ENCODE measurements at places on chromosomes 13 and 19.
A peak's percentile ranks its signal among the peaks of the same experiment; 100 is the strongest.

GRCh38 chr19:13275016-13275722 is 125.0 kb downstream of the IER2 start:
- DNase-seq = no peak

DNA sequence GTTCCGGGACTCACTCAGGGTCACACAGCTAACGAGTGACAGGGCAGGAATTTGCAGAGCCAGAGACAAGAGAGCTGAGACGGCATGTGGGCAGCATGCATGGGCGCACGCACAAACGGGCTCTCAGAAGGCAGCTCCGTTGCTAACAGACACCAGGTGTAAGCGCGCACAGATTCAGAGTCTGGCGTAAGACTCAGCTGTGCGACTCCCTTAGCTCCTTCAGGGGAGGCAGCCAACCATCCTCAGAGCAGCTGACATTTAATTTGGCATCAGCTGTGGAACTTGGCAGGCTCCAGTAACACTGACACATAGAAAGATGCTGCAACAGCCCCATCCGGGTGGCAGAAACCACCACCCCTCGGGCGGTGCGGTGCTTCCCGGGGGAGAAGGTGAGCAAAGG is 7.5 kb upstream of the TM6SF2 start:
- DNase-seq = no peak

- DNase-seq = no peak
Observed at GRCh38 chr13:97844151-97844550, 109.3 kb upstream of the IPO5 start.

GRCh38 chr13:72463561-72463960 is 263.9 kb downstream of the MZT1 start:
- no peak for DNase-seq

DNA sequence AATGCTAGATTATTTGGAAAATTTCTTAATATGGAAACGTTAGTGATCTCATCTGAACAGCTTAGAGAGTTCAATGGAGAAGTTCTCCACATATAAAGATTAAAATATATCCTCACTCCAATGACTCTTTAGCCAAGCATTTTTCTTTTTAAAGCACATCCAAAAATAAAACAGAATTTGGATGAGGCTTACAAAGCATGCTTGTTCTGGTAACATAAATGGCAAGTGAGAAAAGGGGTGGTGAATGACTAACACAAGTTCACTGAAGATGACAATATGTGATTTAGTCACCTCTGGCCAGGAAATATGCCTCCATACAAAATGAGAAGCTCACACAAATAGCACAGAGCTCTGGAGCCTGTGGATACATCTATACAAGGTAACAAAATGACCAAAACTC is 253.0 kb downstream of the PCDH20 start:
- no peak for DNase-seq

GRCh38 chr19:18905058-18905456 is 9.1 kb upstream of the CERS1 start:
- no peak for DNase-seq

- DNase-seq = no peak
Observed at GRCh38 chr13:71879129-71879535, 12.1 kb upstream of the DACH1 start.

DNA sequence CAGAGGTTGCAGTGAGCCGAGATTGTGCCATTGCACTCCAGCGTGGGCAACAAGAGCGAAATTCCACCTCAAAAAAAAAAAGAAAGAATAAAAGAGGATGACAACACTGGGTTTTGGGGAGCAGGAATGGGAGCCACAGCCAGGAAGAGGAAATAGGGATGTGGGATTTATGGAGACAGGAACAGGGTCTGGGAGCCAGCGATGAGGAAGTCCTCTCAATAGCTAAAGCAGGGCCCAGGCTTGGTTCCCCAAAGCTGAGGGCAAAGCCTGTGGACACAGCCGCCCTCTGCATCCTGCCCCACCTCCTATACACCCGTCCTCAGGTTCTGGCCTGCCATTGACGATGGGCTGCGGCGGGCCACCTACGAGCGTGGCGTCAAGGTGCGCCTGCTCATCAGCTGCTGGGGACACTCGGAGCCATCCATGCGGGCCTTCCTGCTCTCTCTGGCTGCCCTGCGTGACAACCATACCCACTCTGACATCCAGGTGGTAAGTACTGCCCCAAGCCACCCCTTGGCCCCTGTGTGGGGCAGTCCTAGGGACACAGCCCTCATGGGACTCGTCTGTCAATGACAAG is 13.6 kb downstream of the HIPK4 start:
- no peak for DNase-seq

DNA sequence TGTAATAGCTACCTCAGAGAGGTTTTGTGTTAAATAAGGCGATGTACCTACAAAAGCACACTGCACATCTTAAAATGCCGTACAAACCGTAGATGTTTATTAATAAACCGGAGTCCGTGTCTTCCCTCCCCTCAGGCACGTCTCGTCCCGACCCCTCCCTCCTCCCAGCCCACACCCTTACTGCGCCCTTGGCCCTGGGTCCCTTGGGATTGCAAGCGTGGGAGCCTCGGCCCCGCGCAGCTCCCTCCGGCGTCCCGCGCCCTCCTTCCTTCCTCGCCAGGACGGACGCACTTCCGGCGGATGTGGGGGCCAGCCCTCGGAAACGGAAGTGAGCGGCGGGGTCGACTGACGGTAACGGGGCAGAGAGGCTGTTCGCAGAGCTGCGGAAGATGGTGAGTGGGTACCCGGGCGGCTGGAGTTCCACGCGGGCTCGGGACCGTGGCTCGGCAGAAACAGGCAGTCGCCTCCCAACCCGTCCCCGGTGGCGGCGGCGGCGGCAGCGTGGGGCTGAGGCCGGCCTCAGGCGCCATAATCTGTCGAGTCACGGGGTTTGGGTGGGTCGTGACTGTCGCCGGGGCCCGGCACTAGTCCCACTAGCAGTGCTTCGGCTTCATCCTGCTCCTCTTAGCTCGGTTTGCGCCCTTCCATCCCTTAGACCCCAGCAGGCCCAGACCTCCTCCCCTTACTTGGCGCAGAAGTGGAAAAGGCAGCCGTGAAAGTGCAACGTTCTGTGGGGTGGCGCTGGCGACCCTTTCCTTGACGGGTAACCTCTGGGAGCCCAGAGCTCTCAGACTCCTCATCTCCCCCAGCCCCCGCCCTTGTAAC is at the start of gene POMP:
Gene POMP, plus strand, starts transcription at position 335 of the 825 bp plus-strand sequence. Its CDS starts 55 bp downstream, at position 390.
- peak; percentile 88 for DNase-seq

DNA sequence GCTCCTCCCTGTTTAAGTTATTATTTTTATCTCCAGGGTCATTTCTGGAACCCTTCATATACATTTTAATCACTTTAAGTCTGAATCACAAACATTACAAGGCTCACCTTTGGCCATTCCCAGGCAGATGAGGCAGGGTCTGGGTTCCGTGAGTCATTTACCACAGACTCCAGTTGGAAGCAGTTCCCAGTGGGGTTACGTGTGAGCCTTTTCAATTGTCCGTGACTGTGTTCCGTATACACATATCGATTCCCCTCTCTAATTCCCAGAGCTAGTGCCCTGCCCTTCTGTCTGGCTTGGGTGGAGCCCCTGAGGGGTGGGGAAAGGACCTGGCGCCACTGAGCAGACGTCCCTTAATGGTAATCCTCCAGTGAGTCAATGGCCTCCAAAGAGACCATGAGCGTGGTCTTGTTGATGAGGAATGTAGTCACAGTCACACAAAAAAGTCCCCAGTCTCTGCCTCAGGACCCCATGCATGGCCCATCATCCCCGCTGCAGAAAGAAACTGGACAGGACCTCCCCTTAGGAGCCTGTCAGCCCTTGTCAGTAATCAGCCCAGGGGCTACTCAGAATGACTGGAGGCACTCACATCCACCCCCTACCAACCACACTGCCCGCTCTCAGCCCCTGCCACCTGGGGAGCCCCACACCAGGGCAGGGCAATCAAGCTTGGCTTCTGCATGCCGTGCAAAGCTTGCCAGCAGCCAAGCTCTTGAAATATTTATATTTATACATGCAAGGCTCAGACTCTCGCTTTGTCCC is 144.4 kb downstream of the ZIC5 start:
- no peak for DNase-seq

DNA sequence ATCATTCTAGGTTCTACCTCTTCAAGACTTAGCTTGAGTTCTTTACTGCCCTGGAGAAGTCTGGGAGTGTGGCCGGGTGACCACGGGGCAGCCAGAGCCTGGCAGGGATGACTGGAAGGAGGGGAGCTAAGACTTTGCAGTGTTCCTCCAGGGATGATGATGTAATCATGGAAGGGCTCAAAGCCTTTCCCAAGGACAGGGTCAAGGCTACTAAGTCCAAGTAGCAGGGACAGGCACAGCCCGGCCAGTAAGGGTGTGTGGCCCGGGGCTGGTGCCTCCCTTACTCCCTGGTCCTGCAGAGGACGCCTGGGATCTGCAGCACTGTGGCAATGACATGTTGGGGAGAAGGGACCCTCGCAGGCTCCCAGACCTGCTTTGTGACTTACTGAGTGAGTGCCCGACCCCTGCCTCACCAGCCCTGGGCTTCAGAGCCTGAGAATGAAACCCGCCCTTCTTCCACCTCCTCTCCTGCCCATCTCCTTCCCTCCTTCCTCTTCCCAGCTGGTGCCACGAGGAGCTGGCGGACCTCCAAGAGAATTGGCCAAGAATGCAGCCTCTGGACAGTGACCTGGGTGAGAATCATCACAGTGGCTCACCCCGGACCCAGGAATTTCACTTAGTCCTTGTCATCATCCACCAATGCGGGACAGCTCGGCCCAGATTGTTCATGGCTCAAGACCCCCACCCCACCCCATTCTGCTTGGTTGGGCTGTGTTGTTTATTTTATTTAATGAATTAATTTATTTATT is 15.6 kb upstream of the FBXO17 start:
- no peak for DNase-seq

DNA sequence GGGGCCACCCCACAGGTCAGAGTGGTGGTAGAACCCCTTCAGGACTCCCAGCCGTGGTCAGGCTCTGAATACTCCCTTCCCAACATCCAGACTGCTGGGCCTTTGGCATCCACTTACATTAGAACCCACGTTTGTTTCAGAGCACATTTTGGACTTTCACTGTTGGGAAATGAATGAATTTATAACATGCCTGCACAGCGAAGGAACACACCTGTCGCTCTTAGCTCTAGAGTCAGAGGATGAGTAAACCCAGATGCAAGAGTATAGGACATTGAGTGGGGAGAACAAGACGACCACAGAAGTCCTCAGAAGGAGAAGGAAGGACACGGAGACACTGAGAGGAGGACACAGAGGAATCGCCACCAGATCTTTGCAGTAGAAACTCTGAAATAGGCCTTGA is 30.9 kb downstream of the SHISA2 start:
- DNase-seq = no peak

- DNase-seq = no peak
Observed at GRCh38 chr19:17020385-17020784, 6.2 kb downstream of the CPAMD8 start.

- no peak for DNase-seq
Observed at GRCh38 chr19:35931874-35932202, 4.3 kb upstream of the LRFN3 start.

GRCh38 chr19:47096100-47096704 is 17.4 kb downstream of the ZC3H4 start:
- DNase-seq = no peak

DNA sequence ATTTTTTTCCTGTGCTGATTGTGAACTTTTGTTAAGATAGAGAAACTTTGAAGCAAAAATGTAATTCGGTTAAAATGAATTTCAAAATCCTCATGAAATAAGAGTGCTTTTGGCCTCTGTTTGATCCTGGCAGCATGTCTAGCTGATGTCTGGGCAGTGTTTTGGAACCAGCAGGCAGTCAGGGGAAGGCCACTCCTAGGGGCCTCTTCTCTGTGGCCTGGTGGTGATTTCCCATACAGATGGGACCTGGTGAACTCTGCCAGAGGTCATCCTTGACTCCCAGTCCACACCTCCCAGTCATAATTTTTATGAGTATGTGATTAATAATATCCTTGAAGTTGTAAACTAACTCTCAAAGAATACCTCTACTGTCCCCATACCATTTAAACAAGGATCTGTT is 226.6 kb downstream of the PCCA start:
- no peak for DNase-seq

DNA sequence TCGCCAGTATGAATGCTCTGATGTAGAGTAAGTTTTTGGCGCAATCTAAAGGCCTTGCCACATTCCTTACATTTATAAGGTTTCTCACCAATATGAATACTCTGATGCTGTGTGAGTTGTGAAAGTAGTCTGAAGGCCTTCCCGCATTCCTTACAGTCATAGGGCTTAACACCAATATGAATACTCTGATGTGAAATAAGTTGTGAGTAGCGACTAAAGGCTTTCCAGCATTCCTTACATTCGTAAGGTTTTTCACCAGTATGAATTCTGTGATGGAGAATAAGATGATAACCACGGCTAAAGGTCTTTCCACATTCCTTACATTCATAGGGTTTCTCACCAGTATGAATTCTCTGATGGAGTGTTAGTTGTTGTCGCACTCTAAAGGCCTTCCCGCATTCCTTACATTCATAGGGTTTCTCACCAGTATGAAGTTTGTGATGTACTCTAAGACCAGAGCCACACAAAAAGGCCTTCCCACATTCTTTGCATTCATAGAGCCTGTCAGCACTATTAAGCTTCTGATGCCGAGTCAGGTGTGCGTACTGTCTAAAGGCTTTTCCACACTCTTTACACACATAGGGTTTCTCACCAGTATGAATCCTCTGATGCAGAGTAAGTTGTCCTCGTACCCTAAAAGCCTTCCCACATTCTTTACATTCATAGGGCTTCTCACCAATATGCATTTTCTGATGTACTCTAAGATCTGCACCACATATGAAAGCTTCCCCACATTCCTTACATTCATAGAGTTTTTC is 14.1 kb upstream of the ZFP14 start:
- DNase-seq = no peak

GRCh38 chr19:2592824-2593223 is 109.7 kb downstream of the GNG7 start:
- DNase-seq = no peak

DNA sequence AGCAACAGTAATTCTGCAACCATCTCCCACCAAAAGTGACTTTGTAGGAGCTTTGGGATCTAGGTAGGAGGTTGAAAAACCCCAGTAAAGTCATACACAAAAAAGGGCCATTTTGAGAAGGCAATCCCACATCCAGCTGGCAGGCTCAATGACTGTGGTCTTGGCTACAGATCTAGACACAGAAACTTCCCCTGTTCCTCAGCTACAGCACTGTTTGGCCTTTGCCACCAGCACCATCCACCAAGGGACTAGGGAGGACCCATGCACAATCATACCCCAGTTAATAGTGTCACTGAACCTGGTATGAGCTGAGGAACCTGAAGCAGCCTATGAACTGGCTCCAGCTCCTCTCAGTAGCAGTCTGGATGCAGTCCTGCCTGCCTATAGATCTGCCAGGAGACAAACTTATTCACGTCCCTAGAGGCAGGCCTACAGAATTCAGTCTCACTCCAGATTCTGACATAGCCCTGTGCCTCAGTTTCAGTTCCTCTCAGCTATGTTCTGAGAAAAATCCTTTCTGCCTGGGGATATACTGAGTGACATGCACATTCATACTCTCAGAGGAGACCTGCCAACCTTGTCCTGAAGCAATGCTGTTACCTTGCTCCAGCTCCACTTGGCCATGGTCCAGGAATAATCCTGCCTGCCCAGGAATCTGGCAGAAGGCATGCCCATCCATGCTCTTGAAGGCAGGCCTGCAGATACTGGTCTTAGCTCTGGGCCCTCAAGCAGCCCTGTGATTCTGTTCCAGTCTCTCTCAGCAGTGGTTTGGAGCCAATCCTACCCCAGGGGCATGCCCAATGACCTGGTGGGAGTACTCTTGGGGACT is 2048.3 kb upstream of the PCDH20 start:
- no peak for DNase-seq
